ENCODE measurements at places on chromosomes 2 and 18.

DNA sequence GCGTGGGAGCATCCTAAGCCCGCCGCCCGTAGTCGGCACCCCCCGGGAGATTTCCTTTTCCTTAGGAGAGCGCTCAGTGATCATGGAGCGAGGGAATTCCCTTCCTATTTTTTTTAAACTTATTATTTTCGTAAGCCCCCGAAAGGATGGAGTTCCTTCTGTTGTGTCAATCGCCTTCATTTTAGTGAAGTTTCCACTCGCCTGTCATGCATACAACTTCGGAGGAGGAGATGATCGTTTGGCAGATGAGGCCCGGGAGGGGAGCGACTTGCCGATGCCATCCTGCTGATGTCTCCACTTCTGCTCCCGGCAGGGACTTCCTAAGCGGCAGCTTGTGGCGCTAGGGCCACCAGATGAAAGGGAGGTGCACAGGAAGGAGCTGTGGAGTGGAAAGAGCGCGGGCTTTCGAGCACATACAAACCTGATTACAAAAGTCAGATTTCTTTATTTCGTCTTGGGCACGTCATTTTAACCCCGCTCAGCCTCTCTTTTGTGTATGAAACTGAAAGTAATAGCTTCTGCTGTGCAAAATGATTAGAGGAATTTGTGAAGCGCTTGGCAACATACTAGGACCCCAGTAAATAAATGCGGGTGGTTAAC, at the start of gene ADGRF3:
ADGRF3 (minus strand) TSS at position 336 of the 600 bp plus-strand sequence. CDS start 555 bp downstream, outside the sequence.
- DNase-seq = peak; percentile 63
- peak within 1 kb of the TSS; percentile 97 for H3K4me3 ChIP-seq
- peaks cover 6% of the 10 kb centered on the region for H3K36me3 ChIP-seq
- H3K4me1 ChIP-seq = peaks cover 41% of the 10 kb centered on the region
- peak within 1 kb of the TSS; percentile 99 for H3K27ac ChIP-seq

GRCh38 chr2:38105922-38106321, 30.0 kb upstream of the CYP1B1 start:
- H3K4me3 ChIP-seq = peak overlapping the region; percentile 73
- H3K4me1 ChIP-seq = peaks cover 46% of the 10 kb centered on the region
- DNase-seq = no peak
- peaks cover 1% of the 10 kb centered on the region for H3K36me3 ChIP-seq
- H3K27me3 ChIP-seq = peaks cover 65% of the 10 kb centered on the region

DNA sequence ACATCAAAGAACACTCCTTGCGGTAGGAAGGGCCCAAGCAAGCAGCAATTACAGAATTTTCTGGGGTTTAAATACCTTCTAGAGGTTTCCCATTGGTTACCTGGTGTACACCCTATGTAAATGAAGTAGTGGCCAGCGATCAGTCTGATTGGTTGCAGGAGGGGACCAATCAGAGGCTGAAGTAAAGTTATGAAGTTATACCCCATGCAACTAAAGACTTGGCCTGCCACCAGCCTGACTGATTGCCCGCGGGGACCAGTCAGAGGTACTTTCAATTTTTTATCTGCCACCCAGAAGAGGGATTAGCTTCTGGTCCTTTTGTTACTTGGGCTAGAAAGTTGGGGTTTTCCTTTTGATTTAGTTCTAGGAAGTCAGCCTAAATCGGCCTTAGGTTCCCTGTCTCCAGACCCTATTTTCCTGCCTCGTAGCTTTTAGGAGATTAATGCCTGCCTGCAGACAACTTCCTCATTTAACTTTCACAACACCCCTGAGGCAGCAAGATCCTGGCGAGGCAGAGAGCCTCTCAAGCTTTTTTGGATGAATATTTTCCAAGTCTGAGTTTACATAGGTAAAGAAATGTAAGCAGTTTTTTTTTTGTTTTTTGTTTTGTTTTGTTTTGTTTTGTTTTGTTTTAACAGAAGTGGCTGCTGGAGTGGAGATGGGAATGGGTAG, 1.5 kb upstream of the DGUOK start:
- H3K36me3 ChIP-seq = peaks cover 5% of the 10 kb centered on the region
- peaks cover 53% of the 10 kb centered on the region for H3K4me1 ChIP-seq
- no peak for DNase-seq

DNA sequence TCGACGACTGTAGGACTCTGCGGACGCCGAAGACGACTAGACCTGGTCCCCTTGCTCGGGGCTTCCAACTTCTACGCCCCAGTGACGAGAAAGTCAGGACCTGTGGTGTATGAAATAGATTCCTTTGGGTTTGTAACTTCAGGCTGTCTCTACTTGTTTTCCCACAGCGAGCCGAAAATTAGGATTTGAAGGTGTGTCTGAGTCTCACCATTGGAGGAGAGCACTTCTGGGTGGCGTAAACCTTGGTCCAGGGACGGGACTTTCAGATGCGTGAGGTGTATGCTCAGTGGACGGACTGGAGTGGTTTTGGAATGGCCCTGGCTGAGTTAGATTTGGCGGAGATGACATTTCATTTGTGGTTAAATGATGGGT, 1.3 kb downstream of the BIRC6 start:
- H3K27ac ChIP-seq = peak overlapping the region; percentile 90
- peaks cover 42% of the 10 kb centered on the region for H3K4me1 ChIP-seq
- H3K27me3 ChIP-seq = no peaks in the 10 kb centered on the region

GRCh38 chr2:42223855-42224268, 54.7 kb downstream of the EML4 start:
- H3K36me3 ChIP-seq = peaks cover 4% of the 10 kb centered on the region
- DNase-seq = no peak
- no peaks in the 10 kb centered on the region for H3K27me3 ChIP-seq
- peak overlapping the region; percentile 15 for H3K4me3 ChIP-seq
- H3K4me1 ChIP-seq = peaks cover 64% of the 10 kb centered on the region
- H3K27ac ChIP-seq = peak overlapping the region; percentile 76

GRCh38 chr2:226699321-226699720, 100.3 kb downstream of the IRS1 start:
- H3K27me3 ChIP-seq = peaks cover 5% of the 10 kb centered on the region
- H3K27ac ChIP-seq = no peak overlapping the region
- H3K4me1 ChIP-seq = peaks cover 8% of the 10 kb centered on the region
- DNase-seq = no peak
- H3K4me3 ChIP-seq = no peak overlapping the region

- H3K4me1 ChIP-seq = peaks cover 45% of the 10 kb centered on the region
- DNase-seq = peak; percentile 81
- H3K4me3 ChIP-seq = peak overlapping the region; percentile 64
- H3K27ac ChIP-seq = peak overlapping the region; percentile 99
- H3K27me3 ChIP-seq = peaks cover 10% of the 10 kb centered on the region
These were observed 25.5 kb upstream of the YWHAQ start for GRCh38 chr2:9656270-9656766.

DNA sequence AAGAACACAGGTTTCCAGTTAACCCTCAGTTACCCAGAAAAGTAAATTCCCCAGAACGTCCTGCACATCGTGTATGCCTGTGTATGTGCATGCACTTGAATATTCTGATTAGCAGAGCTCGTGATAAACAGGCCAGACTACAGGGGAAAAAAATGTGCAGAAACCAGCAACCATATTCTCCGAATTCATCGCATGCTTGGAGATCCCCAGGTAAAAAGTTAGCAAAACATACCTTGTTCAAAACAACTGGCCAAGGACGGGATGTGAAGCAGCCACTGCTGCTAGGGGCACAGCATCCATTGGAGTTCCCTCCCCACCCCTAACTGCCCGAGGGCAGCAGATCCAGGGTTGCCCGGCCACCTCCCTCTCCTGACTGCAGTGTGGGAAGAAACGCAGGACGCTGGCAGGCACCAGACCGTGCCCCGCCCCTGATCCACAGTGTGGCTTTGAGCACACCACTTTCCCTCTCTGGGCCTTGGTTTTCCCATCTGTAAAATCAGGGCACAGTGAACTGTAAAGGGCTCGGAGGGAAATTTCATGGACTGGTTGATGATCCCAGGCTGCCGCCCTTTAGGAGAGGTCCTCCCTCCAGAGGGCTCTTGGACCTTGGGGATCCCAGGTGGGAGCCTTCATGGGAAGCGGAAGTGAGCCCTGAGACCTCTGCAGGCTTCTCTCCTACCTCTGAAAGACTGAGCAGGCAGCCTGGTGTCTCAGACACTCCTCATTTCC, 11.9 kb upstream of the ARID5A start:
- H3K27me3 ChIP-seq = no peaks in the 10 kb centered on the region
- peak; percentile 53 for DNase-seq
- H3K36me3 ChIP-seq = no peaks in the 10 kb centered on the region
- H3K4me1 ChIP-seq = peaks cover 86% of the 10 kb centered on the region
- peak overlapping the region; percentile 76 for H3K4me3 ChIP-seq
- peak overlapping the region; percentile 84 for H3K27ac ChIP-seq

DNA sequence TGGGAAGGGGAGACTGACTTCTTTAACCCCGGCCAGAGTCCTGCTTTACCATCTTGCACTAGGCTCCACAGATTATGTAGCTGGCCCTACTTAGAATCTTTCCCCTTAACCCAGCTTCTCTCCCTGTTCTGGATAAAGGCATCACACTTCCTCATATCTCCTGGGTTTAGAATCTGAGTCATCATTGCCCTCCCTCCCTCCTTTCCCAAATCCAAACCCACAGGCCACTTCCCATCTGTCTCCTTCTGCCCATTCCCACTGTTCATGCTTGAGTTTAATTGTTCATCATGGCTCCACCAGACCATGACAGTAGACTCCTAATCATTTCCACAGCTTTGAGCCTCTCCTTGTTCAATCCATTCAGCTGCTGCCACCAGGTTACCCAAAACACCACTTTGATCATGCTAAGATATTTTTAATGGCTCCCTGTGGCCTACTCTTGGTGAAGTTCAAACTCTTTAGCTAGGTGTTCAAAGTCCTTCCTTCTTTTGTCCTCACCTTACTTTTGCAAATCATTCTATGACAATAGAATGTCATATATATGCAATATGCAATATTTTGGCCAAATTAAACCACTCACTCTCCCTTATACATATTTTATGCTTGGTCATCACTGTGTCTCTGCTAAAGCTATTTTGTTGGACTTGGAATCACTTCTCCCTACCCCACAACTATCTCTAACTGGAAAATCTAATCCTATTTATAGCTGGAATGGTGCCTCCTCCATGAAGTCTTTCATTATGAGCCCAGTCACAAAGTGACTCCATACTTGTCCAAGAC, 5.5 kb downstream of the PDE11A start:
- DNase-seq = no peak
- H3K4me1 ChIP-seq = no peaks in the 10 kb centered on the region
- H3K4me3 ChIP-seq = no peak overlapping the region
- H3K27me3 ChIP-seq = peaks cover 22% of the 10 kb centered on the region

DNA sequence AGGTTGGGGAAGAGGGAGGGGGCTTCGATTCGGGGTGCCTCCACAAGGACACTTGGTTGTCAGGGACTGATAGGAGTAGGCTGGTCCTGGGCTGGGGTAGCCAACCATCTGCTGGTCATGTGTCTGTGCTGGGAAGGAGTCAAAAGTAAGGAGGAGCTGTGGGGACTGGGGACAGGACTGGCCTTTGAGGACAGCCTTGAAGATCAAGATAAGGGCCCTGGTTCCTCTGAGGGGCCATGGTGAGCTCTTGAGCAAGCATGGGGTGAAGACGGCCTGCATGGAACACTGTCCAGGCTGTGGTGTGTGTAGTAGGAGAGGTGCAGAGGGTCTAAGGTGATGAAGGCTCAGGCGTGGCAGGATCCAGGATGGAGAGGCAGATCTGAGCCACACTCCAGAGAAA, 1.7 kb downstream of the CYP27A1 start:
- H3K27ac ChIP-seq = no peak overlapping the region
- H3K27me3 ChIP-seq = peaks cover 72% of the 10 kb centered on the region
- H3K4me1 ChIP-seq = no peaks in the 10 kb centered on the region
- H3K36me3 ChIP-seq = no peaks in the 10 kb centered on the region
- no peak overlapping the region for H3K4me3 ChIP-seq
- no peak for DNase-seq

GRCh38 chr2:160551259-160551658, 57.7 kb upstream of the RBMS1 start:
- no peak for DNase-seq
- H3K4me3 ChIP-seq = no peak overlapping the region
- no peaks in the 10 kb centered on the region for H3K27me3 ChIP-seq
- H3K36me3 ChIP-seq = no peaks in the 10 kb centered on the region
- H3K4me1 ChIP-seq = peaks cover 5% of the 10 kb centered on the region
- no peak overlapping the region for H3K27ac ChIP-seq

DNA sequence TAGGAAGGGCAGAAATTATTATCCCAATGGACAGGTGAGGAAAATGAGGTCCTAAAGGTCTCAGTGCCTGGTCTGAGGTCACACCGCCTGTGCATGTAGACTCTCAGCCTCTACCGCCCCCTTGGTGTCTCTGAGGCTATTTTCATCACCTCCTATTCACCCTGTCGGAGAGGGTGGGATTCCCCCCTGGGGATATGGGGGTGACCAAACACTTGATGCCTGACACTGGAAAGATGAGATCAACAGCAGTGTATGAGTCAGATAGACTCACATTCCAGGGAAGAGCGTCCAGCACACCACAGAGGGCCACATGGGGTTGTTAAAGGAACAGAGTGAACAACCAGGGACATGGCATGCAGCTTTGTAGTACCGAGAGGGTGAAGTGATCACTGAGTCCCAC, 199.7 kb downstream of the SMAD2 start:
- no peak overlapping the region for H3K27ac ChIP-seq
- H3K4me1 ChIP-seq = no peaks in the 10 kb centered on the region
- H3K27me3 ChIP-seq = peaks cover 26% of the 10 kb centered on the region

DNA sequence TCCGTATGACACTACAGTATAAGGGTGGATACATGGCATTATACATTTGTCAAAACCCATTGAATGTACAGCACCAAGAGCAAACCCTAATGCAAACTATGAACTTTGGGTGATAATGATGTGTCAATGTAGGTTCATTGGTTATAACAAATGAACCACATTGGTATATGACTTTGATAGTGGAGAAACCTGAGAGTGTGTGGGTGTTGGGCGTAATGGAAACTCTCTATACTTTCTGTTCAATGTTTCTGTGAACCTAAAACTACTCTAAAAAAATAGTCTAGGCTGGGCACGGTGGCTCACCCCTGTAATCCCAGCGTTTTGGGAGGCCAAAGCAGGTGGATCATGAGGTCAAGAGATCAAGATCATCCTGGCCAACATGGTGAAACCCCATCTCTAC, 6.5 kb upstream of the ACTG2 start:
- no peak overlapping the region for H3K27ac ChIP-seq
- DNase-seq = peak; percentile 57
- peaks cover 31% of the 10 kb centered on the region for H3K4me1 ChIP-seq
- H3K4me3 ChIP-seq = peak overlapping the region; percentile 15
- no peaks in the 10 kb centered on the region for H3K36me3 ChIP-seq
- H3K27me3 ChIP-seq = no peaks in the 10 kb centered on the region

DNA sequence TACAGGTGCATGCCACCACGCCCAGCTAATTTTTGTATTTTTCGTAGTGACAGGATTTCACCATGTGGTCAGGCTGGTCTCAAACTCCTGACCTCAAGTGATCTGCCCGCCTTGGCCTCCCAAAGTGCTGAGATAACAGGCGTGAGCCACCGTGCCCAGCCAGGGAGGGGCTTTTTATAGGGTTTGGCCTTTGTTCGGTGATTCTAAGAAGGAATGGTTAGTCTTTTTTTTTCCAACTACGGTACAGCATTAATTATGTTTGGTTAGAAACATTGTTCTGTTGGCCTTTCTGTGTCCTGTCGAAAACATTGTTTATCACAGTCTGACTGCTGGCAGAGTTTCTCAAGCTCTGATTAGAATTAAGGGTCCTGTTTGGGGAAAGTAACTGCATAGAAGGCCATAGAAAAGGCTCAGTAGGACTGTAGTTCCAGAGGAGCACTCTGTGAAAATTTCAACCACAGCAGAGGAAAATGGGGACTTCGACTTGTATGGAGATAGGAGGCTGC, 19.3 kb upstream of the SMCHD1 start:
- DNase-seq = no peak
- peak overlapping the region; percentile 91 for H3K27ac ChIP-seq
- H3K4me3 ChIP-seq = peak overlapping the region; percentile 78
- no peaks in the 10 kb centered on the region for H3K27me3 ChIP-seq
- peaks cover 67% of the 10 kb centered on the region for H3K4me1 ChIP-seq
- peaks cover 17% of the 10 kb centered on the region for H3K36me3 ChIP-seq

- H3K4me1 ChIP-seq = peaks cover 91% of the 10 kb centered on the region
- H3K27ac ChIP-seq = peak overlapping the region; percentile 93
- no peaks in the 10 kb centered on the region for H3K36me3 ChIP-seq
These were observed 17.8 kb downstream of the SMAD7 start for GRCh38 chr18:48932822-48933510.
